HFFc6 (cell line): ENCODE measurements at places on chromosomes 2 and 18. TPM values are rescaled to one million over a fixed set of nuclear protein-coding genes. Genes with fewer than 3 reads are reported as not detected.

DNA sequence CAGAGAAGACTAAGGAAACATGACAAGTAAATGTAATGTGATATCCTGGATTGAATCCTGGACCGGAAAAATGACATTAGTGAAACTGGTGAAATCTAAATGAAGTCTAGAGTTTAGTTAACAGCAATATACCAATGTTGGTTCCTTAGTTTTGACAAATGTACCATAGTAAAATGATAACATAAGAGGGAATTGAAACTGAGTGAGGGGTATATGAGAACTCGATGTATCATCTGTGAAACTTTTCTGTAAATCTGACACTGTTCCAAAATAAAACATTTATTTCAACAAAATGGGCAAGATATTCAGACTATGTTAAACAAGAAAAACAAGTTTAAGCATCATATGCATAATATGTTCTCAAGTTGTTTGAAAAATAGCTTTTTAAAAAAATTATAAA lies 63.8 kb downstream of the OLA1 start:
- H3K4me3 ChIP-seq, result no peak overlapping the region
- no peaks in the 10 kb centered on the region for H3K36me3 ChIP-seq
- H3K27ac ChIP-seq, result no peak overlapping the region
- DNase-seq, result no peak
- no peaks in the 10 kb centered on the region for H3K27me3 ChIP-seq

DNA sequence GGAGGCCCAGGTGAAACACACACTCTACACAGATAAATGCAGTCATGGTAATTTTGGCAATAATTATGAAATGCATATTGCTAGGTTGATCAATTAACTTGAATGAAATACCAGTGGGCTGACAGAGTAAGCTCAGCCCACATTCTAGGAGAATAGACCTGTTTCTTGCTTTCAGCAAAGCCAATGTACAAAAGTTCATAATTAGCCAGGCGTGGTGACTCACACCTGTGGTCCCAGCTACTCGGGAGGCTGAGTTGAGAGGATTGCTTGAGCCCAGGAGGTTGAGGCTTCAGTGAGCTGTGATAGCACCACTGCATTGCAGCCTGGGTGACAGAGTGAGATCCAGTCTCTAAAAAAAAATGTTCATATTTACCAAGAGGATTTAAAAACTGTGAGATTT lies 15.7 kb upstream of the MBP start:
- DNase-seq, result no peak
- peaks cover 5% of the 10 kb centered on the region; the same call in 1 of the 2 replicates for H3K36me3 ChIP-seq
- no peak overlapping the region for H3K27ac ChIP-seq
- H3K4me1 ChIP-seq, result peaks cover 7% of the 10 kb centered on the region
- H3K4me3 ChIP-seq, result no peak overlapping the region

DNA sequence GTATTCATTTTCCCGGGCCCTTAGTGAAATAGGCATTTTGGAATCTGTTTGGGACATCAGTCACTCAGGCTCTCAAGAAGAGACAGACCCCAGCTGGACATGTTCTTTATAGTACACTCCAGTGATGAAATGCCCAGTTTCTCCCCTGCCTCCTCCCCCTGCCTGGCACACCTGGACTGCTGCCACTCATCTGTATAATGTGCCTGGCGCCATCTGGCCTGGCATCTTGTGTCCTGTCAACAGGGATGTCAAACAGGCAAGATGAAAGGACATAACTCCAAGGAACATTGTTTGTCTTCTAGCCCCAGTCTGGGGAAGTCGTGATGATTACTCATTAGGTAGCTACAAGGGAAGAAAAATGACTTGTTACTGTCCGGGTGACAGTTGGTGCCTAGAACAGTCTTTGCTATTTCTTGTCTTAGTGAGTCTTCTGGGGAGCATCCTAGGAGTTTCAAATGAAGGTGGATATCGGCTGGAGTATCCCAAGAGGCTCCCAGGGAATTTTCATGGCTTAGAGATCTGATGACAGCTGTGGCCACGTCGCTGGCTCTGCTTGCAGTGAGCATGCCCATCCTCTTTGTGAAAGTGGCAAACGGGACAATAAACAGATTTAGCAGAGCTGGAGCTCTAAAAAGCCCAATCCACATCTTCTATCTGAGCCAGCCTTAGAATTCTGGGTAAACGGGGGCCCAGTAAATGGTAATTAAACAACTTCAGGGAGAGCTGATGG lies 153.6 kb downstream of the ALK start:
- DNase-seq, result no peak
- H3K4me1 ChIP-seq, result peaks cover 8% of the 10 kb centered on the region; the same call in 1 of the 2 replicates
- H3K27ac ChIP-seq, result no peak overlapping the region
- 0 out of 2 replicates have a peak, but pooled peaks cover 1% of the 10 kb centered on the region for H3K27me3 ChIP-seq

Gene CDK15
- total RNA-seq, result 22.8 to 53.8 TPM (median 26.6 TPM) in 3 replicates

Gene SLC4A3
- 3.7 to 11.0 TPM (median 9.5 TPM) in 3 replicates for total RNA-seq

Gene CXCR2
- not detected in 3 replicates for total RNA-seq
